ENCODE measurements at places on chromosomes 1 and 21. TPM values are rescaled to one million over a fixed set of nuclear protein-coding genes. Genes with fewer than 3 reads are reported as not detected.

- DNase-seq, result no peak
Observed at GRCh38 chr1:87765057-87765680, 436.5 kb downstream of the LMO4 start.

DNA sequence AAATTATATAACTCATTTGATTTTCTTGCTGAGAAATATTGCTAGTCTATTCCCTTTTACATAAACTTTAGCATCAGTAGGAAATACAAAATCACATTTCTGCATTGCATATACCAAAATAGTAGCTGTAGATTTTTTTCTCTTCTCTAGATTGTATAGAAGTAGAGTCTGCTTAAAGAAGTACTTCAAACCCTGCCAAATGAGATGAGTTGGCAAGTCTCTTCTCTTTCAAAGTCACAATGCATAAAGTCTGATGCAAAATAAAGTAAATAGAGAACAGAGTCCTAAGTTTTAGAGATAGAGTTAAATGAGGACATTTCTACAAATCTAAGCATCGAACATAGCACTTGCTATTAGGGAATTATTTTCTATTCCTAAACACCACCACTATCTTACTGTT is 6.4 kb downstream of the PLPPR4 start:
- no peak for DNase-seq

DNA sequence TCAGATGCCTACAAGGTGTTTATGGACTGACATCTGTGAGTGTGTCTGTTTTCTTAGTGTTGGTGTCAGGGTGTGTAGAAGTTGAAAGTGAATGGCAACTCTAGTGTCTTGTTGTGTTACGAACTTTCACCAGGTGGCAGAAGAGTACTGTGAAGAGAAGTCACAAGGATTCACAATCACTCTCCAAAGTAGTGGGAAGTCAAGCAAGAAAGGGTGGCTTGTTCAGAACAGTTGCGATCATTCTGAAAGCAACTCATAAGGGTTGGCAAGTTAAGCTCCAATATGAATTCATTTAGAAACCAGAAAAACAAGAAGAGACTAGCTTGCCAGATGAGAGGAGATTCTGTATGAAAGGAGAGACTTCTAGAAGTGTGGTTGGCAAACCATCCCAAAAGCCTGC is 86.1 kb downstream of the FASLG start:
- DNase-seq, result peak; percentile 91

DNA sequence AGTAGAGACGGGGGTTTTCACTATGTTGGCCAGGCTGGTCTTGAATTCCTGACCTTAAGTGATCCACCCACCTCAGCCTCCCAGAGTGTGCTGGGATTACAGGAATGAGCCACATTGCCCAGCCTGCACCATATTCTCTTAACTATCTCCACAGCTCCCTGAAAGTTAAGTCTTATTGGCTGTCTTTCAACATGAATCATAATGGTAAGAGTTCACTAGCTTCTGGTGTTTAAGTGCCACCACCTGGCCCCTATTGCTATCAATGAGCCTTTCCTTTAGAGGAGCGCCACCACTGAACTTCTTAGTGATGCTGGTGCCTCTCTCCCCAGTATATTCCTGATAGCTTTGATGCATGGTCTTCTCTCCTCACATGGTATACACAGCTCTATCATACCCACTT is 15.7 kb downstream of the ZFYVE9 start:
- no peak for DNase-seq

GRCh38 chr21:26119906-26120305 is 50.7 kb downstream of the APP start:
- no peak for DNase-seq

The CSTB gene
- total RNA-seq, result 16.0 TPM

The RBM11 gene
- 0.32 TPM for total RNA-seq

DNA sequence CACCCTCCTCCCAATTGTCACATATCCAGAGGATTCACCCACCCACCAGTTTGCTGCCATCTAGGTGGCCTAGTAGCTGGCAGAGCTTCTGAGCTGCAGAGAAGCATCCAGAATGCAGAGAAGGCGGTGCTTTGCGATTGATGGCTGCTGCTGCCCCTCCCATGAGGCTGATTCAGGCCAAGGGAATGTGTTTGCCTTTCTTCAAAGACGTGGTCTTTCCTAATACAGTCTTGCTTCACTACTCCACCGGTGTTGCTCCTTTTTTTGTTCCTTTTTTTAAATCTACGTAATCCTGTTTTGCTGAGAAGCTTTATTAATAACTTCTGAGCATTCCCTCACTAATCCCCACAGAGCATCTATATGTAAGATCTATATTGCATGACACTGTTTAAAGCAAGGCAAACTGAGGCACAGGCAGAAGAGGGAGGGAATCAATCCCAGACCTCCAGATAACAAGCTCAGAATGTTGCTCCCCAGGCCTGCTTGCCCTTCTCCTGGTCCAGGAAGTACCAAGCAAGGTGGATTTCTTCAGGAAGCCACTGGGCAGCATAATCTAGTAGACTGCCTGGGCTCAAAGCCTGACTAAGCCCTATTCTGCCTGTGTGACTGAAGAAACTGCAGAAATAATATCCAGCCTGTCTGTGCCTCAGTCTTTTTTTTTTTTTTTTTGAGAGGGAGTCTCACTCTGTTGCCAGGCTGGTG is 275.5 kb upstream of the FMN2 start:
- peak; percentile 17 for DNase-seq

DNA sequence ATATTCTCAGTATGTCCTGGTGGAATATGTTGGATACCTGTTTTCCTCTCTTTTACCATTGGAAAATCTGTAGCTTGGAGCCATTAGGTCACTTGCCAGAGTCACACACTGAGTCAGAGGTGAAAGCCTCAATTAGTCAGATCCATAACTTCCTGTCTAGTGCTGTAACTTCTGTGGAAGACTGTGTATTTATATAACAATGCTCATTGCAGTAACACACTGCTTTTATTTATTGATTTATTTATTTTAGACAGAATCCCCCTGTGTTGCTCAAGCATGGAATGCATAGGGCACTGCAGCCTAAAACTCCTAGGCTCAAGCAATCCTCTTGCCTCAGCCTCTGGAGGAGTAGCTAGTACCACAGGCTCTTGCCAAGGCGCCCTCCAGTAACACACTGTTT is 1.3 kb upstream of the DOCK7 start:
- DNase-seq, result peak; percentile 58

DNA sequence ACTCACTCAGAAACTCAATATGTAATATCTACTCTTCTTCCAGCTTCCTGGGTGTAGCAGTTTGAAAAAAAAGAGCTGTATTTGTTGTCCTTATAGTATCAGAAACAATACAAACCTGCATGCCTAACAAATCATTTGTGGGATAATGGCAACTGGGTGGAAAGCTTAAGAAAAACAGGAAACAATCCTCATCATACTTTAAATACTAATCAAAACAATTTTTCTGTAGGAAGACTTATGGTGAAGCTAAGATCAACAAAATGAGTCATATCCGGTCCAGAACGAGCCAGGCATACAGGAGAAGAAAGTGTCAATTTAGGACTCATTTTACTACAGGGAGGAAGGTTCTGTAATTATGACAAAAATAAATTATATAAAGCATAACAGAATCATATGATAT is 181.8 kb upstream of the ADGRL4 start:
- peak; percentile 63 for DNase-seq

DNA sequence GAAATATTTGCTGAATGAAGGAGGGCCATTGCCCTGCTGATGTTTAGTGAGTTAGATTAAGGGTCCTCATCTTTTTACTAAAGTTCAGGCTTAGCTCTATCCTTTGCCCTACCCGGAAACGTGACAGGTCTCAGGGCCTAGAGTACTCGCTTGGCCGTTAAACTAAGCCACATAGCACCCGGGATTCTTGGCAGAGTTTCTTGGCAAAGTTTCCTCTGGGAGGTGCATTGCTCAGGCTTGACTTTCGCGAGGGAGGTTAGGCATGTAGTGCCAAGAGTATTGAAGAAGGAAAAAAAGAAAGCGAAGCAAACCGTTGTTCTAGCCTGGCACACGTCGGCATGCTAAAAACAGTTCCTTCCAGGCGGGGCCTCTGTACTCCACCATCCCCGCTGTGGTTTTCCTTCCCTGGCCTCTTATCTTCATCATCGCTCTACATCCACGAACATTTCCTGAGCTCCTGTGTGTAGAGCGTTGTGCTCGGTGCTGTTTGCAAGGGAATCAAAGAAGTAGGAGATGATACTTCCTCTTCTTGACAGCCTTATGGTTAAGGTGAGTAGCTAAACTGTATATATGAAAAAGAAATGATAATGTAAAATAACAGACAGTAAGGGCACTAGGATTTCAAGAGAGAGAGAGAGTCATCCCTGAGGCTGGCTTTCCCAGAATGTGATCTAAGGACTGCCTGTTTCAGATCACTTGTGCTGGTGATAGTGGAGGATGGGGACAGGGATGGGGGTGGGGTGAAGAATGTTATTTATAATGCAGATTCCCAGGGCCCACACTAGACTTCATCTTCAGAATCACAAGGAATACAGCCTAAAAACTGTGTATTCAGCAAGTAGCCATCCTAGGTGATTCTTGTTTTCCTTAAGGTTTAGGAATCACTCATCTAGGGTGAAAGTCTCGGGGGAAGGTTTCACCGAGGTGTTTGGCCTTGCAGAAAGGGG is 18.8 kb downstream of the RNF220 start:
- peak; percentile 16 for DNase-seq

The GPR153 gene
- total RNA-seq, result 5.2 TPM

The CYP4A22 gene
- total RNA-seq, result not detected

GRCh38 chr1:30420519-30421050 is 302.8 kb downstream of the MATN1 start:
- no peak for DNase-seq

The SLC27A3 gene
- total RNA-seq, result 6.9 TPM

- DNase-seq, result no peak
Observed at GRCh38 chr21:31184459-31184858, 146.2 kb upstream of the KRTAP19-8 start.

Data from fibroblast of villous mesenchyme (primary cell).